Suppressor macrophage treated with lipopolysaccharide for 4 hours (primary cell): ENCODE measurements at places on chromosomes 6 and 20.
A peak's percentile ranks its signal among the peaks of the same experiment; 100 is the strongest.

DNA sequence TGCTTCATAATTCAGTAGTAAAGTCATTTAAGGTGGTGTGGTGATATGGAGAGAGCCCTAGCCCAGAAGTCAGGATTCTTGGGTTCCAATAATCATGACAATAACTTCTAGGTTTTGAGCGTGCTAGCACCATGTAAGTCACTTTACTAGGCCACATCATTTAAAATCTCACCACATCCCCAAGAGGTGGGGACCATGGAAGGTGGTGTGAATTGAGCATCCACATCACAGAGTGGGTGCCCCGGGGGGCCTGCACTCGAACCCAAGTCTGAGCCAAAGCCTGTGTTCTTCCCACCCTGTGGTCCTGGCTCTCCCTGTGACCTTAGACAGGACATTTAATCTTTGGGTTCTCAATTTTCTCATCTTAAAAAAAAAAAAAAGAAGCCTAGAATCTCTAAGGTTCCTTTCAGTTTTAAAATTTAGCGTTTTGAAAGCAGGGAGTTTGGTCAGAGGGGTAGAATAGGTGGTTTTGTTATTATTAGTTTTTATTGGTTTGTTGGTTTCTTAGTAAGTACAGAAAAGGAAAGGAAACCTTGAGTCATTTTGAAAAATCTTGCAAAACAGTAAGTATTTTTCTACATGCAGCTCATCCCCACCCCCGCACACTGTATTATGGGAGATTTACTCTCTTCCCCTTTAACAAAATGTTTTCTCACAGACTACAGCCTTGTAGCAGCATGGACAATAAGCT lies 26.4 kb downstream of the ARMC2 start:
- peak; percentile 96 for DNase-seq

GRCh38 chr20:24962182-24962492 lies 13.1 kb downstream of the CST7 start:
- DNase-seq, result no peak

GRCh38 chr20:11807054-11808048 lies 110.3 kb upstream of the BTBD3 start:
- DNase-seq, result no peak

GRCh38 chr6:52365866-52366540 lies 4.1 kb downstream of the PAQR8 start:
- DNase-seq, result no peak

DNA sequence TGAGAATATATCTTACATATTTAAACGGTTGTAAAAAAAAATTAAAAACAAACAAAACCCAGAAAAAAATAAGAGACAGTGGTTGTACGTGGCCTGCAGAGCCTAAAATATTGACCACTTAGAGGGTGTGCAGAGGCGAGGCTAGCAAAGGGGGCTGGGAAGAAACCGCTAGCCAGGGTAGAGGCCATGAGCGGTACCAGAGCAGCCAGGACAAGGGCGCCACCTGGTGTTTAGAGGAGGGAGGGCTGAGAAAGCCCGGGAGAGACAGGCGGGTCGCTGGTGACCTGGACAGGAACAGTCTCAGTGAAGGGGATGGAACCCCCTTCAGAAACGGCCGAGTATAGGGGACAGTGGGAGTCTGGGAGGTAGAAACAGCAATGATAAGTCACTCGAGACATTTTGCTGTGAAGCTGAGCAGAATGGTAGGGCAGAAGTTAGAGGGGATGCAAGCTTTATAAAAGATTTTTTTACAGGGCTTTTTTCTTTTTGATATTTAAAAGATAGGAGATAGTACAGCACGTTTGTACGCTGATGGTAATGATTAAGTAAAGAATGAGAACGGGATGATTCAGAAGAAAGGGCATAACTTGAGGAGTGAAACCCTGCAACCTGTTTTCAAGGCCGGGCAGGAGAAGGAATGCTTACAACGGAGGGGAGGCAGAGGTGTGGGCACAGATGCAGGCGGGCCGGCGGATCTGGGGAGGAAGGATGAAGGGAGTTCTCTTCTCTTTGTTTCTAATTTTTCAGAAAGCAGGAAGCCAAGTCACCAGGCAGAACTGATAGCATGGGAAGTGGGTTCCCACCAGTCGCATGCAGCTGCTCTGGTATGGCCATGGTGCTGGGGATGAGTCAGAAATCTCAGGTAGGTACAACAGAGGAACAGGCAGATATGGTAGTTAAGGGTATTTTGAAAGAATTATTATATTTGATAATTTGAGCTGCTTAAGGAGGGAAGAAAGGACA lies 76.2 kb downstream of the FAM229B start:
- peak; percentile 85 for DNase-seq

DNA sequence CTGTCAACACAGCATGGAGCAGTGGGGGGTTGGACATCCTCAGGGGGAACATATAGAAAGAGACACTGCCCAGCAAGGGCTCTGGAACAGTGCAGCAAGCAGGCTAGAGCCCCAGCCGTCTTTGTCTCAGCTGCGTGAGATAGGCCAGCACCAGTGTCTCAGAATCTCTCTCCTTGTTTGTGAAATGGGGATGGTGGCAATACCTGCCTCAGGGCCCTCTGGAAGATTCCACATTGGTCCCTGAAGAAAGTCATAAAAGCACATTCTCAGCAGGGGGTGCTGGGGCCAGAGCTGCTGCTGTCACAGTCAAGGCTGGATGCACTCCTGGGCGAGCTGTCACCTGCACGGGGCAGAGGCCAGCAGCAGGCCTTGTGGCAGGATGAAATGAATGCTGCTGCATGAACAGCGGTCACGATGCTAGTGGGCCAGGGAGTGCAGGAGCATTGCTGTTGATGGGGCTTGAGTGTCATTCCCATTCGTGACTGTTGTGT lies 121.7 kb downstream of the SYCP2 start:
- DNase-seq, result no peak

GRCh38 chr20:56909918-56910714 lies 281.0 kb downstream of the TFAP2C start:
- DNase-seq, result no peak

DNA sequence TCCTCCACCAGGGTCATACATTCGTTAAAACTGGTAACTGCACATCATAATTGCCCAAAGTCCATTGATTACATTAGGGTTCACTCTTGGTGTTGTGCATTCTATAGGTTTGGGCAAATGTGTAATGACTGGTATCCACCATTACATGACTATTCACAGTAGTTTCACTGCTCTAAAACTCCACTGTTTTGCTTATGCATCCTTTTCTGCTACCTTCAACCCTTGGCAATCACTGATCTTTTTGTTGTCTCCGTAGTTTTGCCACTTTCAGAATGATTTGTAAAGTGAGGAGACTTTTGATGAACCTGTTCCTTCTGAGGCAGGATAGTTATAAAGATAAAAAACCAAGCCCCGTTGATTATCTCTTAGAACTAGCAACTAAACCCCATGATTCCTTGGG lies 187.3 kb upstream of the MCHR2 start:
- no peak for DNase-seq

DNA sequence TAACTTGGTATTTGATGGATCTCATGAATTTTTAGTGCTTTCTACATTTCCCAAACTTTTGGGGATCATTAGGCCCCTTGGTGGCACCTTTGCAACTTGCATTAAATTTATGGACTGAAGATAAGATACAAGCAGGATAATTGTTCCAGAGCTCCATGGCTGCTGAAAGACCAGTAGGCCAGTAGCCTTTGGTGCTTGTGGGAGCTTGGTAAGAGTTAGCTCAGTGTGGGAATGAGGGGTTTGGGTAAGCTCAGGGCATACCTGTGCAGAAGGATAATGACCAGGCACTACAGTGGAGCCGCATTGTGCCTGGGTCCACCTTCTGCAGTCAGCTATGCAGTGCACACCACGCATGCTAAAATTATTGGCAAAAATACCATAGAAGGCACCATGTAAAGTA lies 240.5 kb upstream of the SUPT3H start:
- no peak for DNase-seq

DNA sequence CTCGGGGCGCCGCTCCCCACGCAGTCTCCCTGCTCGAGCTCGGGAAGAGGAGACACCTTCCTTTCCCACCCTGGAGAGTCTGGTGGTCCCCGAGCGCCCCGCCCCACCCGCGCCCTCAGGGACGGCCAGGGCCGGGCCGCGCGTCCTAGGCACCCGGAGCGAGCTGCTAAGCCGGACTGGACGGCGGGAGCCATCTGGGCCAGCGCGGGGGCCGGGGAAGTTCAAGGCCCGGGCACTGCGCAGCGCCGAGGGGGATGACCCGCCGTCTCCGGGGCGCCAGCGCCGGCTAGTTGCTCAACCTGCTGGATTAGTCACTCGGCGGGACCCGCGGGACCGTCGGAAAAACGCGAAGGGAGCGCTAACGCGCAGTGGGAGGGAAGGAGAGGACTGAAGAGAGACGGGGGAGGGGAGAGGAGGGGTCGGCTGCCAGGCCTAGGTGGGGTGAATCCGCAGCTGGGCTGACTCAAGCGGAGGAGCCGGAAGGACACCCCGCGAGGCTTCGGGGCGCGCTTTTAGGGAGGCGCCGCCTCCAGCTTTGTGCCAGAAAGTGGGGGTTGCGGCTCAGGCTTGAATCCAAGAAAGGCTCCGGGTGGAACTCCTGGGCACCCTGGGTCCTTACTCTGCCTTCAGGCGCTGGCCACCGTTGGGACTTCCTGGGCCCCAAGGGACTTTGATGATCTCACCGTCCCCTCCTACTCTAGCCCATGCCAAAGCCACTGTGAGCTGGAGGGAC lies 75.7 kb upstream of the FOXP4 start:
- DNase-seq, result peak; percentile 70

GRCh38 chr6:21026576-21027273 lies 492.5 kb downstream of the CDKAL1 start:
- no peak for DNase-seq

DNA sequence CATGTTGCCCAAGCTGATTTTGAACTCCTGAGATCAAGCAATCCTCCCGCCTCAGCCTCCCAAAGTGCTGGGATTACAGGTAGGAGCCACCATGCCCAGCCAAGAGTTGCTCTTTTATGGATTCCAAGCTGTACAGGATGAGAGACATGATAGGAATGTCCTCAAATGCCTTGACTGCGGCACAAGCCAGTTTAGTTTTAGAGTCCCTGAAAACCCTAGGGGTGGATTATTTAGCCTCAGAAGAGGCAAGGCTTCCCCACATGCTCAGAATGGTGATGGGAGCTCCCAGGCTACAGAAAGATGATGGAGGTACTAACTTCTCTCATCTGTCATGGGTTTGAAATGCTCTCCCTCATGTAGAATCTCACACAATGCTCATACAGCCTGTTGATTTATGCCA lies 280.5 kb upstream of the PRND start:
- no peak for DNase-seq

- DNase-seq, result no peak
Observed at GRCh38 chr20:61942526-61942925, 123.2 kb downstream of the TAF4 start.

GRCh38 chr6:4942673-4943009 lies 61.2 kb downstream of the RPP40 start:
- DNase-seq, result no peak

- no peak for DNase-seq
Observed at GRCh38 chr6:145428706-145429105, 306.6 kb downstream of the EPM2A start.

DNA sequence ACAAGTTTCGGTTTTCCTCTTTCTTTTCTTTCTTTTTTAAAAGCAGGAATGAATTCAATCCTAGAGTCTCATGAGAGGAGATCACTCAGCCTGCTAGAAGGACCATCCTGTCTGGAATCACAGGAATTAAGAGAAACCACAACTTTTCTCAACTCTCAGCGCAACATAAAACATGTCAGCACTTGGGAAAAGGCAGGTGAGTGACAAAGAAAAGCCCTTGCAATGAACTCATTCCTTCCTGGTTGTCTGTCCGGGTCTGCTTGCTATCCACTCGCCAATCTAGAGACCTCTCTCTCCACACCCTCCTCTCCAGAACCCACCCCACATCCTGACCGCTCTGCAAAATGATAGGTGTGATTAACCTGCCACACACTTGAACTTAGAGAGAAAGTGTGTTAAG lies 253.8 kb downstream of the LY86 start:
- DNase-seq, result no peak

GRCh38 chr6:47034926-47035325 lies 7.2 kb downstream of the ADGRF1 start:
- DNase-seq, result no peak

- DNase-seq, result no peak
Observed at GRCh38 chr6:170147056-170147787, 143.7 kb downstream of the DLL1 start.

- DNase-seq, result no peak
Observed at GRCh38 chr6:124684621-124685020, 277.6 kb upstream of the RNF217 start.

- no peak for DNase-seq
Observed at GRCh38 chr20:30511322-30512030, 746.0 kb upstream of the DEFB115 start.

GRCh38 chr20:49627329-49627761 lies 59.4 kb upstream of the PTGIS start:
- DNase-seq, result no peak

- DNase-seq, result no peak
Observed at GRCh38 chr6:143691900-143692636, 14.3 kb downstream of the PHACTR2 start.

GRCh38 chr6:20377623-20378265 lies 23.9 kb upstream of the E2F3 start:
- no peak for DNase-seq

DNA sequence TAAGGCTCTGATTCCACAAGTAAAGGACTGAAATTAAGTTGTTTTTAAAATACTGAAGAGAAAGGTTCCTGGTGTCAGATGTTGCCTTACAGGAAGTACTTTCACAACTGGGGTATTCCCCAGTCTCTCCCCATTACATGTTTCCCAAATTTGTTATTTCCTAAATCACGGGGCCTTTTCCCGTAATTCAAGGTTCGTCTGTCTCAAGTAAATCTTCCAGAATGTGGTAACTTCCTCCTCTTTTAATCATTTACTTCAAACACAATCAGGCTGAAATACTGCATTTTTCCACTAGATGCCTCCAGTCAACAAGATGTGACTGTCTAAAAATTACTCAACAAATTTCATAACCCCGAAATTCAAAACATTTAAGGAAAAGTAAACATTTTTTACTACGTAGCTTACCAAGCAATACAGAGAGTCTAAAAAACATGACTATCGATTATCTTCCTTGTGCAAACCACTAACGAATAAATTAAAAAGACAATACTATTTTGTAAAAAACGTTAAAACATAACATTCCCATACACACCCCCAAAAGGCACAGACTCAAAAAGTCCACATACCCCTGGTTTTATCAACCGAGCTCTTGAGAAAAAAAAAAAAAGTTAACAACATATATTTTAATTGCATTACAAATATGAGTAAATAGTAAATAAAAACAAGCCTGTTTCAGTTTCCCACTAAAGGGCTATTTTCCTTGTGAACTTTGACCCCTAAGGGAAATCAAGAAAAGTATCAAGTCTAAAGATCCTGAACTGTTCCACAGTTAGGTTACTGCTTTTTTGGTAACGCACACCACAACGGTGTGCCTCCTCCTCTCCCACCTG lies 1.7 kb downstream of the SOD2 start:
- peak; percentile 93 for DNase-seq

- DNase-seq, result no peak
Observed at GRCh38 chr20:37390503-37390890, 44.6 kb downstream of the SRC start.
